ENCODE measurements at places on chromosomes 7 and 10.
A peak's percentile ranks its signal among the peaks of the same experiment; 100 is the strongest.

GRCh38 chr10:117496616-117497028 is 45.9 kb upstream of the EMX2 start:
- peak; percentile 81 for DNase-seq

GRCh38 chr7:22090107-22090506 is 144.4 kb upstream of the CDCA7L start:
- no peak for DNase-seq

- DNase-seq, result no peak
These were observed 41.3 kb upstream of the AOAH start for GRCh38 chr7:36765605-36766004.

GRCh38 chr7:135678612-135679575 is 16.6 kb downstream of the STMP1 start:
- peak; percentile 29 for DNase-seq

GRCh38 chr7:106775552-106775936 is 89.5 kb upstream of the PIK3CG start:
- peak; percentile 48 for DNase-seq

GRCh38 chr7:153327683-153328082 is 568.1 kb downstream of the ACTR3B start:
- no peak for DNase-seq

DNA sequence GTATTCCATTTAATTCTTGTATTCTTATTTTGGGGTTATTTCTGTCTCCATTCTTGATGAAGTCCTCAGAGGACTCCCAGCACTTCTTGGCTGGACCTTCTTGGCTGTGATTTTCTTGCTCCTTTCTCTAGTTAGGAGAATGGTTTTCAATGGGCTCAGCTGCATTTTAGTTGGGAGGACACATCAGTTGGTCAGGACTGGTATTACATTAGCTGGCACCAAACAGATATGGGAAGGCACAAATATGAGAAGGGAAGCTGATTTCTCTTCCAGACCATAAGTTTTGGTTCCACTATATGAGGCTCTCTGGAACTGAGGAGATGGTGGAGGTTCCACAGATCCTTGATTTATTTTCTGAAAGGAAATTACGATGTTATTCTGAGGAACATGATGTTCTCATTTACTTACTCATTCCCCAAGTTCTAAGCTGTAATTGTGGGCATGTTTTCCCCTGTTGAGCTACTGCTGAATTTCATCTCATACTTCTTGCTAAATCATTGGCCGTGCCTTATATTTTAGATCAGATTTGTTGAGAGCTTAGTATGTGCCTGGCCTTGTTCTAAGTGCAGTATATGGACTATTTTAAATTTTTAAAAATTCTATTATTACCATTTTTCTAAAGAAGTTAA is 261.0 kb downstream of the THSD7A start:
- DNase-seq, result no peak

DNA sequence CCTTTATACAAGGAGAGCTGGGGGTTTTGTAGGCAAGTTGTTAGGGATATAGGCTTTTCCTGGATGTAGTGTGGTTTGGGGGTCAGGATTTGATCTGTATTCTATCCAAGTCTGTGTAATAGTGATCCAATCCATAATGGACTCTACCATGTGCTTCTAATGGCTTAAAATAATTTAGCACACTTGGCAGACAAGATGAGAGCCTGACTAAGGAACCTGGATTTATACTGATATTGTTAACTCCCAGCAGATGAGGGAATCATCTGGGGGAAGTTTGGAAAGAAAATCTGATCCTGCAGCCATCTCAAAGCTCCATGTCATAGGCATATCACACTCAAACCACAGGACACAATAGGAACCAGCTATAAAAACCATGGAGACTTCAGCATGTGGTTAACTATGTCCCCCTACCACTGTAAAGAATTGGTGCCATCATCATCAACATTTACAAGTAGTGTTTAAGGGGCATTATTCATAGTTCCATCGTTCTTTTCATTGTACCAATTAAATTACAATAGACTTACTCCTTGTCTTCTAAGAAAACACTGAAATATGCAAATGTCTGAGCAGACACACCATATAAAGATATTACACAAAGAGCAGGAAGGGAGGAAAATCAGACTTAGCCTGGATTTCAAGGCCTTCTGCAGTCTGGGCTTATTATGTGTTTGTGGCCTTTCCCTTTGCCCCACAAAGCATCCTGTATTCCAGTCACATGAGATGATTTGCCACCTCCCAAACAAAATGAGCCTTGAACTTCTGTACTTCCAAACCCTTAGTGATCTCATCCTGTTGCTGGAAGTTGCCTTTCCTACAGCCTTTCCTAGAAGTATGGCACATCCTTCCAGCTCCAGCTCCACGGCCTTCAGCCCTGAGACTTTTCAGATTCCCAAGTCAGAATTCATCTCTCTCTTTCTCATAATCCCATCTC is 22.5 kb upstream of the HPS1 start:
- DNase-seq, result no peak

GRCh38 chr10:20147684-20148083 is 331.5 kb downstream of the PLXDC2 start:
- DNase-seq, result peak; percentile 20

GRCh38 chr7:92696584-92696983 is 106.4 kb upstream of the FAM133B start:
- no peak for DNase-seq

GRCh38 chr10:125262920-125263319 is 102.6 kb upstream of the CTBP2 start:
- DNase-seq, result no peak

DNA sequence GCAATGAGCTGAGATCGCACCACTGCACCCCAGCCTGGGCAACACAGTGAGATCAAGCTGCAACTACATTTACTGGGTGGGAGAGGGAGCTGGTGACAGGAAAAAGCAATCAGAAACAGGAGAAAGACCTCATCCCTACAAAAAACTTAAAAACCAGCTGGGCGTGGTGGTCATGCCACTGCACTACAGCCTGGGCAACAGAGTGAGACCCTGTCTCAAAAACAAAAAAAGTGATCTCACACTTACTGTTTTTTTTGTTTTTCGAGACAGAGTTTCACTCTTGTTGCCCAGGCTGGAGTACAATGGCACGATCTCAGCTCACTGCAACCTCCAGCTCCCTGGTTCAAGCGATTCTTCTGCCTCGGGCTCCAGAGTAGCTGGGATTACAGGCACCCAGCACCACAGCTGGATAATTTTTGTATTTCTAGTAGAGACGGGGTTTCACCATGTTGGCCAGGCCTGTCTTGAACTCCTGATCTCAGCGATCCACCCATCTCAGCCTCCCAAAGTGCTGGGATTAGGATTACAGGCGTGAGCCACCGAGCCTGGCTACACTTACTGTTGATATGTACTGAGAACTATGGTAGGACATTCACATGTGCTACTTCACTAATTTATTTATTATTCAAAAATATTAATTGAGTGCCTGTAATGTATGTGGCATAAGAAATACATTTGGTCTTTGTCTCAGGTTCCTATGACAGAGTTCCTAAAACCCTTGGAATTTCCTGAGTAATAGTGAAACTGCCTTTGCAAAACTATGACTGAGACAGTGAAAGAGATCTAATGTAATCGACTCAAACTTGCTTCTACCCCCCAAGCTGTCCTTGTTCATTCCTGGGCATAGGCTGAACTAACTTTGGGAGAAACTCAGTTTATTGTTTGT is 27.7 kb upstream of the NRBF2 start:
- DNase-seq, result no peak

Data from kidney glomerular epithelial cell (primary cell).